ENCODE measurements at places on chromosomes 16 and 17.

- peak; percentile 99 for DNase-seq
Observed at GRCh38 chr17:10063730-10064241, 134.6 kb downstream of the GAS7 start.

GRCh38 chr16:5509794-5510193, 412.2 kb upstream of the EEF2KMT start:
- no peak for DNase-seq

- no peak for DNase-seq
Observed at GRCh38 chr17:55661256-55661758, 61.4 kb downstream of the TMEM100 start.

GRCh38 chr16:359871-360697, 7.6 kb upstream of the AXIN1 start:
- DNase-seq, result no peak

GRCh38 chr16:79456036-79456435, 144.5 kb downstream of the MAF start:
- DNase-seq, result no peak

DNA sequence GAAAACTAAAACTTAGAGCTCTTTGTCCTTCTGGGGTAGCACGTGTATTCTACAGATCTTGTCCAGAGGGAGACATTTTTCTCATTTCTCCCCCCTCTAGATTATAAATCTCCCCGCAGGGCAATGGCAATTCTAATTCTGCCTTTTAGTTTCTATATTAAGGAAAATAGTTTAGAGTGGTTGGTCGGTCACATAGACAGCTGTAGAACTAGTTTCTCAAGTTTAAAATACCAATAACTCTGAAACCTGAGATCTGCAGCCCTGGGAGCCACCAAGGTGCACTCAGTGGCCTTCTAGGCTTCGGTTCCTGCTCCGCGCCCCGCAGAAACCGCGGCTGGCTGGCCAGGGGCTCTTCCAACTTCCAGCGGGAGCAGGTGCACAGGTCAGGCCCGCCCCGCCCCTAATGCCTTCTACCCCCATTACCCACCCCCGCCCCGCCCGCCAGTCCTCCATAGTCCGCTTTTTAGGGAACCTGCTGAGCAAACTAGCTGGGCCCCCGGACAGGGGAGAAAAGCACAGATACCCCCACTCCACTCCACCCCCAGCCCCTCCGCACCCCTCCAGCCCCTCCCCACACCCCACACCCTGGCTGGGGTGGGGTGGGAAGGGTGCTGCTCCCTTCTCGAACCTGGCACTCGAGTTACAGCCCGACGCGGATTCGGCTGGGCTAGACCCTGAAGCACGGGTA, 431 bp downstream of the SLFN11 start:
- DNase-seq, result peak; percentile 77

DNA sequence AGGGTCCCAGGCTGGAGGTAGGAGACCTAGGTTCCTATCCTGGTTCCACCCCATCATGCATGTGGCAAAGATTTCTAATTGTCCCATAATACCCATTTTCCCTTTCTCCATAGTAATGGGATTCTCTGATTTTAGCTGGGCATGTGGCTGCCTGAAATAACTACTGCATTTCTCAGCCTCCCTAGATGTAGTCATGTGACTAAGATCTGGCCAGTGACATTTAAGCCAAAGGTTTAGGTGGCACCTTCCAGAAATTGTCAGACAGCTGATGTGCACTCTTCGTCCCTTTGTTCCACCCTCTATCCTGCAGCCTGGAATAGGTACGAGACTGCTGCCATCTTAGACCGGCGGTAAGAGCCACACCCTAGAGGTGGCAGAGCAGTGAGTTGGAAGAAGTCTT, 8.2 kb downstream of the NXPH3 start:
- DNase-seq, result no peak

DNA sequence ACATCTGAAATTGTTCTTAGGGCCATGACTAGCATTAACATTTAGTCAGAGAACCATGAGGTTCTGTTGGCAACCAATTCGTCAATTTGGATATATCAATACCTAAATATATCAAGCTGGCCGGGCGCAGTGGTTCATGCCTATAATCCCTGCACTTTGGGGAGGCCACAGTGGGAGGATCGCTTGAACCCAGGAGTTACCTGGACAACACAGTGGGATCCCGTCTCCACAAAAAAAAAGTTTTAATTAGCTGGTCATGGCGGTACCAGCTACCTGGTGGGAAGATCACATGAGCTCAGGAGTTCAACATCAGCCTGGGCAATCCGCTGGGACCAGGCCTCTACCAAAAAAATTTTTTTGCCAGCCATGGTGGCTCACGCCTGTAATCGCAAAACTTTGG, 8.4 kb downstream of the YWHAE start:
- DNase-seq, result no peak

GRCh38 chr17:9227819-9228407, 206.6 kb downstream of the NTN1 start:
- no peak for DNase-seq

GRCh38 chr17:63578769-63579111, 22.0 kb upstream of the TACO1 start:
- no peak for DNase-seq
